ENCODE measurements at places on chromosomes 13 and 19.

GRCh38 chr13:28353679-28354078 lies 141.2 kb downstream of the FLT1 start:
- DNase-seq = no peak

DNA sequence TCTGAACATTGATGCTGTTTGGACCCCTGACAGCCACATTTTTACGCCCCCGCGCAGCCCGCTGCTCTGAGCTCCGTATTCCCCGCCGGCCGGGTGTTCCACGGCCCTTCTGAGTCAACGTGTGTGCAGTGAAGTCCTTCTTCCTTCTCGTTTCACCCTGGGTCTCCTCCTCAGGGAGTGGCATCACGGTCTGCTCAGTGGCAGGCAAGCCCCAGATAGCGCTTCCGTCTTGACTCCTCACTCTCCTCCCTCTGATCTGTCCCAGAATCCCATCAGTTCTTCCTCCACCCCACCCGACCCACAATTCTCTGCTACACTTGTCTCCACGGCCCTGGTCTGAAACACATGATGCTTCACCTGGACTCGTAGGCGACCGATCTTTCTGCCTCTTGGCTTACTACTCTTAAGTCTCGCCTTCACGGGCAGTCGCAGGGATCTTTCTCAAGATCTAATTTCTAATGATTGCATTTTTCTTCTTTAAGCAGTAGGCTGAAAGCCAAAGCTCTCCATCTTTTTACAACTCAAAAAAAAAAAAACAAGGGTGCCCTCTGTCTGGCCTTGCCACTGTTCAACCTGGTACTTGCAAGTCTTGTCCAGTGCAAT lies 33.9 kb downstream of the CCNE1 start:
- DNase-seq = peak; percentile 55

- peak; percentile 63 for DNase-seq
These were observed 6.1 kb upstream of the KANK2 start for GRCh38 chr19:11203194-11204075.

DNA sequence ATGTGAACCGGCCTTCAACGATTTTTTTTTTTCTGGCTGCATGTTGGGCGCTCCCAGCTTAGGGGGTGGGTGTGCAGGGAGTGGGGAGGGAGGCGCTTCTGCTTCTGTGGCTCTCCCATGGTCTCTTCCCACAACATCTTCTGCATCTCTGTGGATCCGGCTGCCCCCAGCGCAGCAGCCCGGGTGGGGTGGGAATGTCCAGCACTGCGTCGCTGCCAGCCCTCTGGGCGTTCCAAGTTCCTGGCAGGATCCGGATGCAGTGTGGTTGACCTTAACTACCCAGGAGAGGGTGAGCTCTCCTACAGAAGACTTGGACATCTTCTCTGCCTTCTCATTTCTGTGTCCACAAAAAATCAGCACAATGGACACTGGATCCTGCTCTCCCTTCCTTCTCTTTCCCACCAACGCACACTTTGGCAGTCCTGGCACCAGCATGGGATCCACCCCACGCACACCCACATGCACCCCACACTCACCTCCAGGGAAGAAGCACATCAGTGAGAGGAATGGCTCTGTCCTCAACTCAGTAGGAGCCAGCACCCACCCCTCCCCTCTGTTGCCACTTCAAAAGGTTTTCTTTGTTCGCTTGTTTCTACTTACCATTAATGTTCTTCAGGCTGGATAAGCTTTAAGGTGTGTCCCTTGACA lies 177.3 kb downstream of the COL4A1 start:
- DNase-seq = no peak

GRCh38 chr13:112781881-112782361 lies 92.1 kb downstream of the ATP11A start:
- no peak for DNase-seq

Data from CD4-positive, alpha-beta T cell treated with Interleukin-17A for 4 hours (primary cell).